SK-MEL-5 (cell line): ENCODE measurements at places on chromosomes 6 and 20. TPM values are rescaled to one million over a fixed set of nuclear protein-coding genes. Genes with fewer than 3 reads are reported as not detected.

- DNase-seq, result peak; percentile 7
Measured at GRCh38 chr6:147675281-147675680, 166.8 kb downstream of the SAMD5 start.

GRCh38 chr6:24935366-24936152 lies at the start of gene RIPOR2:
Gene RIPOR2 (minus strand): TSS chr6:24935960. CDS start chr6:24935898, 62 bp downstream.
- DNase-seq, result peak; percentile 77

DNA sequence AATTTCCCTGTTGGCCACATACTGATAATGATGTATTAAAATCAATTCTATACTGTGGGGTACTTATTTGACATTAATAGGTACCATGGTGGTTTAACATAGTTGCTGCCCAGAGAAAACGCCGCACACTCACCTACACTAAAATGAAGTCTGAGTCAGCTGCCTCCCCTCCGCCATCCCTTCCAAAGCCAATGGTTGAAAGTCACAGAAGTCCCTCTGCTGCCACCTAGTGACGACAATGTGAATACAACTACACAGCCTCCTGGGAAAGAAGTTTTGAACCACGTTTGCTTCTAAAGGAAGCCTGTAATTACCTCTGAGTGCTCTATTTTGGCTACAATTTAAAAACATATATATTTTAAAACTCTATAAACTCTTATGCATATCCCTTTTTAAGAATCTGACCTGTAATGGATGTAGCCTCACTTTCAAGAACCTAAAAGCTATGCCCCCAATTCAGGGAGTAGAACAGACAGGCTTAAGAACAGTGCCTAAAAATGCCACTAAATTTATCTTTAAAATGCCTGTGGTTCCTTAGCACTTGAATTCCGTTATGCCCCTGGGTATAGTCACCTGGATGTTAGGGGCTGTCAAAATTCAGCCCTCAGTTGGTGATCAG lies 20.6 kb upstream of the ECI2 start:
- DNase-seq, result peak; percentile 93

The BCLAF1 gene
- 70.4 and 77.7 TPM in 2 replicates for total RNA-seq

The KIAA1755 gene
- total RNA-seq, result not detected in 2 replicates

The KIF25 gene
- 0.51 TPM in 1 of 2 replicates, not detected in the other for total RNA-seq

DNA sequence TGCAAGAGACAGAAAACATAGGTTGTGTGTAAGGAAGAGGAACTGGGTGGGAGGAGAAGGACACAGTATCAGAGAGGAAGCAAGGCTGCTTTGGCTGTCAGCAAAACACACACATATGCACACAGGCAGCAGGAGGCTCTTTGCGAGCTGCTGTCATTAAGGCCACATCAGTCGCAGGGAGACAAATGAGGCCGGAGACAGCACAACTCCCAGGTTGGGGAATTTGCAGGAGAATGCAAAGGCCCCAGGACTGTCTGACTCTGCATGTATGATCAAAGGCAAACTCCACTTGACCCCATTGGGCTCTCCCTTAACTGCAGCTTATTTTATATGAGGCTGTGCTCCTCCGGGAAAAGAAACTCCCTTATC lies 35.3 kb downstream of the METTL24 start:
- DNase-seq, result no peak

The GUCA1A gene
- not detected in 2 replicates for total RNA-seq

- no peak for DNase-seq
Measured at GRCh38 chr20:47095690-47096089, 201.0 kb downstream of the EYA2 start.
